ENCODE measurements at places on chromosomes 1 and 21.

GRCh38 chr1:16396591-16396990 is 29.5 kb downstream of the SZRD1 start:
- no peak for DNase-seq

GRCh38 chr1:155173478-155174323 is at the start of gene TRIM46:
TRIM46 (plus strand) TSS chr1:155173849; CDS start chr1:155173967, 118 bp downstream.
- peak; percentile 48 for DNase-seq

DNA sequence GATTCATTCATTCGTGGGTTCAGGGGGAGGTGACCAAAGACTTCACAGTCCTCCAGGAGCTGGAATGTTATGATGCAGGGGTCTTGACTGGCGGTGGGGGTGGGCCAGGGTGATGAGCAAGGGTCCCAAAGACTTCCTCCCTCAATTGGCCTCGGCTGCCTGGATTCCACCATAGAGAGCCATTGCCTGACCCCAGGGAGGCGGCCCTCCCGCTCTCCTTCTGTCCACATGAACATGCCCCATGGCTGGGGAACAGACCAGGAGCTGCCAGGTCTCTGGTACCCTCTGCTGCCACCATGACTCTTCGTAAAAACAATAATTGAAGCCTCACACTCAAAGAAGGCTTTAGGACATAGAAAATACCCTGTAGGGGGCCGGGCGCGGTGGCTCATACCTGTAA is 102.5 kb upstream of the CASZ1 start:
- DNase-seq: no peak

GRCh38 chr1:22089787-22090186 is 37.3 kb downstream of the CDC42 start:
- DNase-seq: no peak

- DNase-seq: no peak
Measured at GRCh38 chr1:221840511-221841243, 98.8 kb upstream of the DUSP10 start.

GRCh38 chr1:19197845-19198244 is 12.2 kb downstream of the UBR4 start:
- DNase-seq: no peak

GRCh38 chr1:35120458-35121133 is 41.4 kb downstream of the ZMYM1 start:
- DNase-seq: peak; percentile 11

- peak; percentile 40 for DNase-seq
Measured at GRCh38 chr1:110615548-110616130, 9.5 kb upstream of the KCNA2 start.

- no peak for DNase-seq
Measured at GRCh38 chr1:107532318-107532717, 391.5 kb downstream of the NTNG1 start.

DNA sequence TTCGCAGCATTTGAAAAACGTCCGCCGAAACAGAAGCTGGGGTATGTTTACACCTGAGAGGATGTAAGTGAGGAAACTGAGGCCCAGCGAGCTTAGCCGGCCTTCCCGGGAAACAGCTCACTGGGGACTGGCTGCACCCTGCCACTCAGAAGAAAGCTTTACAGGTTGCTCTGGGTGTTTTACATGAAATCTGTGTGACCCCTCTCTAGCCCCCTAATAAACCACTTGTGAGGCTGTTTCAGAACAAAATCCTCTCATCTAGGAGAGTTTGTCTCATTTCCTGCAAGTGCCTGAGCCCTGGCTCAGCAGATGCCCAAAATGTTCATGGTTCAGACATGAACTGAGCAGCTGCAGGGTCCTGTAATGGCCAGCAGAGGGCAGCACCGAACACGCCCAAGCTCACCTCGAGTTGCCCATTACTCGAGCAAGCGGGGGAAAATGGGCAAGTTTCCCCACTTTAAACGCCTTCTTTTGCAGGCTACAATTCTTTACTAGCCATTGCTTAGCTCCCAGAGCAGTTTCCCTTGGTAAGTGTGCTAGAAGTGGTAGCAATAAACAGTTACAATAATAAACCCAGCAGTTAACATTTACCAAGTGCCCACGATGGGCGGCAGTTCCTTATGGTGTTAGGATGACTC is 76.4 kb downstream of the FHAD1 start:
- DNase-seq: peak; percentile 74

GRCh38 chr21:16815243-16815642 is 697.6 kb upstream of the CXADR start:
- DNase-seq: no peak

DNA sequence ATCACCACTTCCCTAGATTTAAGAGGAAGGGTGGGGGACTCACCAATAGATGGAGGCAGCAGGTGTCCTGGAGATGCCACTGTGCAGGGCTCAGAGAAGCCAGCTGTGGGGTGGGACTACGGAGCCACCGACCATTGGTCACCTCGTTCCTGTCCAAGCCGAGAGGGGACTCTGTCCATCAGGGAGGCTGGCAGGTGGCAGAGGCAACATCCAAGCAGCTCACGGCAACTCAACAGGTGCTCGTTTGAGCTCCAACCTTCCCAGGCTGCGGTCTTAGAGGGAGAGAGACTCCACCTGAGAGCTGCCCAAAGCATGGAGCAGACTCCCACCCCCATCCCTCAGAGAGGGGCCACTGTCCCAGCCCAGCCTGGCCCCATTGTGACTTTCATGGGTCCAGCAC is 71.4 kb downstream of the IGSF21 start:
- no peak for DNase-seq

DNA sequence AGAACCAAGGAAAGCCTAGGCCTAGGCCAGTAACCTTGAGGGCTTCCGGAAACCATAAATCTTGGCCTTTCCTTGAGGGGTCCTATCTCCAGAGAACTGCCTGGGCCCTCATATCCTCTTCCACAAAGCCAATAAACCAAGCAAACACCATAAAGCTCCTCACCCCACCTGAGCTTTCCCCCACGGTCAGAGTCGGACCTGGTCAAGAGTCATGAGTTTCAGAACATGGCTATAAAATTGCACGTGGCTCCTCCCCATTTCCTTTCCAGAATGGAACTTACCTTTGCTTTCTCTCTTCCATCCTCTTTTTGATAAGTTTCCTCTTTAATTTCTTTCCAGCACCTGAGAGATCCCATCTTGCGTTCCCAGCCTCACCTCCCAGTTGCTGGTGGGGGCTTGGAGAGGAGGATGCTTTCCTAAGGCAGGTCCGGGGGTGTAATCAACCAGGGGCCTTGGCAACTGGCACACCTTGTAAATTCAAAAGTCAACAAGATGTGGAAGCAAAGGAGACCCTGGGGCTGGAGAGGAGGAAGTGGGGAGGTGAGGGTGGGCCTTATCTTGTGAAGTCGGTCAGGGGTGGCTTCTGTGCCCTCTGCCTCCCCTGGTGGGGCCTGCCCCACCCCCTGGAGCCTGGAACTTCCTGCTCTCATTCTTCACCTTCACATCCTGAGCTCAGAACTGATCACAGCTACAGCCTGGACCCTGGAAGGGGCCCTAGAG is 259.9 kb downstream of the FOXD2 start:
- no peak for DNase-seq

- no peak for DNase-seq
Measured at GRCh38 chr1:112319371-112320040, 76.5 kb upstream of the CTTNBP2NL start.

GRCh38 chr1:7373876-7374562 is 397.1 kb upstream of the VAMP3 start:
- no peak for DNase-seq

- DNase-seq: peak; percentile 18
Measured at GRCh38 chr1:91697416-91697815, 188.5 kb downstream of the TGFBR3 start.

DNA sequence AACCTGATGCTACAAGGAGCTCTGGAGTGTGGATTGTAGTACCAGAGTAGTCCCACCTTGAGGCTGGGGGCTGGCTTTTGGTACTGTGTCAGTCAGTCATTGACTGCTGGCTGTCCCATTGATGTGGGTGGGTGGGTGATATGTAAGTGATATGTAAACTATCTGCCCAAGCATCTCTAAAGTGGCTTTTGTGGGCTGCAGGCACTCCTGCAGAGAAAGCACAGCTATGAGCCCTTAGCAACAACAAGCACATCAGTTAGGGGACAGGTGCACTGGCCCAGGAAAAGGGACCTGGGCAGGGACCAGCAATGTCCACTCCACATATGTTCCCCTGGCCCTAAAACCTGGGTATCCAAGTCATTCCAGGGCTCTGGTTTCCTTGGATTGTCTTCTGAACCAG is 109.9 kb downstream of the TAS1R2 start:
- no peak for DNase-seq

GRCh38 chr21:46329796-46330195 is 5.8 kb downstream of the PCNT start:
- DNase-seq: no peak

DNA sequence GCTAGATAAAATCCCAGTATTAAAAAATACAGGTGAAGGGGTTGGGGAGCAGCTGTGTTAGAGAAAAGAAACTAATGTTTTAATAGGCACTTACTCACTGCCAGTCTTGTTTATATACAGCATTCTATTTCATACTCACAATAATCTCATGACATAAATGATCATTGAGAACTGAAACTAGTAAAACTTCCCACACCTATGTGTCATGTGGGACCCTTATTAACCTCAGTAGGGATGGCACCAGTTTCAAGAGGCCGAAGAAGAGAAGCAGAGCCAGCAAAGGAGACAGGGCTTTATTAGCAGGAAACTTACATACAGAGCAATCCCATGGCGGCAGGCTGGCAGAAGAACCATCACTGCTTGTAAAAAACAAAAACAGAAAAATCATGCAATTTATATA is 48.8 kb upstream of the KCNH1 start:
- DNase-seq: no peak

GRCh38 chr1:238892612-238893011 is 493.8 kb upstream of the CHRM3 start:
- no peak for DNase-seq

- no peak for DNase-seq
Measured at GRCh38 chr21:14542638-14543037, 3.5 kb downstream of the SAMSN1 start.

DNA sequence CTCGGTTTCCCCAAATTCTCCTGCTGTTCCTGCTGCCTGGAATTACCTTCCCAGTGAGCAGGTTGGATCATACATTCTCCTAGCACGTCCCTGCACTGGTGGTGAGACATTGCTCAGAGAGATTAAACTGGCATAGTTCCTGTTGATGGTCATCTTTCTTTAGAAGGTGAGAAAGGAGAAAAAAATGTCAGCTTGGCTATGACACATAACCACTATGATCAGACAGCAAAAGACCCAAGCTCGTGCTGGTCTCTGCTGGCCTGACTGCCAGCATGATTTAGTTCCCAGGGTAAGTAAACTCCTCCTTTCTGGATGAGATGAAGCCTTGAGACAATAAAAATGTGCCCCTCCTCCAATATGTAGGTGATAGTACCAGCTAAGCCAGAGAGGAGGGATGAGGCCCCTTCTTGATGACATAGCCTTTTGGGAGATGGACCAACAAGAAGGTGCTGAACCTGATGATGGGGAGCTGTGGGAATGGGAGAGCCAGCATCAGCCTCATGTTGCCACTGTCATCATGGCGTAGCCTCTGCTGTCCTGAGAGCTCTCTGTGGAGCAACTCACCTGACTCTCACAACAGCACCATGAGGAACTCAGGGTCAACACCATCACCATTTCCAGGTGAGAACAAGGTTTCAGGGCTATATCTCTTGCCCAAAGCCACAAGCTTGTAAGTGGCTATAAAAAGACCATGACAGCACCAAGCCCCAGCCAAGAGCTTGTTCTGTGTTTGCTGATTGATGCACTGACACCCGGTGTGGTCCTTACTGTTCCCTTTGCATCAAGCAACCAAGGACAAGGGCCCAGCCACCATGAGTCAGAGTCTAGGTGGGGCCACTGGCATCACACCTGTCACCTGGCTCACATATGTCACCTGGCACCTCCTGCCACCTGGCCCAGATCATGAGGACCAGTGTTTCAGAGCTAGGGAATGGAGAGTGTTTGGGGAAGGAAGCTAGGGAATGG is 200.0 kb downstream of the MATN1 start:
- no peak for DNase-seq

- DNase-seq: no peak
Measured at GRCh38 chr1:14522077-14522925, 76.2 kb upstream of the KAZN start.

Measured in activated gamma-delta T cell treated with Interleukin-2 at 50 U/mL for 16 hours (primary cell).